Activated CD8-positive, alpha-beta memory T cell treated with anti-CD3 and anti-CD28 coated beads for 36 hours (primary cell): ENCODE measurements at places on chromosomes 6 and 20. TPM values are rescaled to one million over a fixed set of nuclear protein-coding genes. Genes with fewer than 3 reads are reported as not detected.

FAM210B gene
- total RNA-seq, result 4.8 TPM

ENPP5 gene
- 0.19 TPM for total RNA-seq

SNAI1 gene
- 0.52 TPM for total RNA-seq

SLA2 gene
- total RNA-seq, result 62.9 TPM

RAET1E gene
- not detected for total RNA-seq

PNPLA1 gene
- total RNA-seq, result not detected

VSTM2L gene
- total RNA-seq, result not detected

HLA-DQB1 gene
- 9.5 TPM for total RNA-seq

GNMT gene
- total RNA-seq, result 0.59 TPM

RIPPLY2 gene
- not detected for total RNA-seq

FAM184A gene
- total RNA-seq, result 3.4 TPM

TSHZ2 gene
- total RNA-seq, result 0.76 TPM

C20orf202 gene
- total RNA-seq, result not detected

ORC3 gene
- 34.2 TPM for total RNA-seq

PRL gene
- total RNA-seq, result not detected

DNAH8 gene
- 0.04 TPM for total RNA-seq

ADAM33 gene
- total RNA-seq, result not detected

ECT2L gene
- total RNA-seq, result not detected

ADGRF4 gene
- total RNA-seq, result not detected

TTK gene
- total RNA-seq, result 25.1 TPM

PTCHD4 gene
- not detected for total RNA-seq

RNF39 gene
- not detected for total RNA-seq

SPATA2 gene
- 13.6 TPM for total RNA-seq

POPDC3 gene
- not detected for total RNA-seq

OOEP gene
- total RNA-seq, result 0.42 TPM

PMEPA1 gene
- 2.6 TPM for total RNA-seq

EDN3 gene
- total RNA-seq, result not detected

BAG2 gene
- 12.5 TPM for total RNA-seq

WFDC5 gene
- total RNA-seq, result not detected
